ENCODE measurements at places on chromosomes 16 and 17.
A peak's percentile ranks its signal among the peaks of the same experiment; 100 is the strongest.

- no peak for DNase-seq
These were observed 31.8 kb upstream of the PRM1 start for GRCh38 chr16:11312718-11313492.

DNA sequence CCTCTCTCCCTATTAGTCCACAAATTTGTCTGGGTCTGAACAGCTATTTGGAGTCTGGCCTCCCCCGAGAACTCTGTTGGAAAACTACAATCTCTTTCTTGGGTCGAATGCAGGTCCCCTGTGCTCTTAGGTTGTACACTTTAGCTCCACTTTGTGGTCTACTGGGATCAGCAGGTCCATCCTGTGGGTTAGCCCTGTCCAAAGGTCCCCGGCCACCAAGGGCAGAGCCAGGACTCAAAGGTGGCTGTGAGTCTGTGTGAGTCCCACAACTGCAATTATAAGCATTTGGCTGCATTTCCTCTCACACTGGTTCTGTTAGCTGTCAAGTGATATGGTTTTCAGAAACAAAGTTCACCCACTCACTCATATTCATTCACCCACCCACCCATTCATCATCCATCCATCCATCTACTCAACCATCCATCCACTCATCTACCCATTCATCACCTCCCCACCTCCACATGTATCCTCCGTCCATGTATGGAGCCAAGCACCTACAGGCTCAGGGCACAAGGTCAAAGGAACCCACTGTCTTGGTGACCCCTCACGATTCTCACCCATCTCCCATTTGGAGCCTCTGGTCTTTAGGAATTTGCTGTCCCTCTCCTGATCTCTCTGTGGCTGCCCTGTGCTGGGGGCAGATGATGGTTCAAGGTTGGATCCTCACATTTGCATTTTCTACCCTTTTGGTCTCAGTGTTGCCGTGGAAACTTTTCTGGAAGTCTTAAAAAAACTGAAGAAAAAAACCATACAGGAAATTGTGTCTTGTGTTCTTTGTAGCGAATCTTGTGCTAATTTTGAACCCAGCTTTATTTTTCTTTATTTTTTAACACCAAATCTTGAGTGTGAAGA lies 45.8 kb downstream of the IRF8 start:
- no peak for DNase-seq

DNA sequence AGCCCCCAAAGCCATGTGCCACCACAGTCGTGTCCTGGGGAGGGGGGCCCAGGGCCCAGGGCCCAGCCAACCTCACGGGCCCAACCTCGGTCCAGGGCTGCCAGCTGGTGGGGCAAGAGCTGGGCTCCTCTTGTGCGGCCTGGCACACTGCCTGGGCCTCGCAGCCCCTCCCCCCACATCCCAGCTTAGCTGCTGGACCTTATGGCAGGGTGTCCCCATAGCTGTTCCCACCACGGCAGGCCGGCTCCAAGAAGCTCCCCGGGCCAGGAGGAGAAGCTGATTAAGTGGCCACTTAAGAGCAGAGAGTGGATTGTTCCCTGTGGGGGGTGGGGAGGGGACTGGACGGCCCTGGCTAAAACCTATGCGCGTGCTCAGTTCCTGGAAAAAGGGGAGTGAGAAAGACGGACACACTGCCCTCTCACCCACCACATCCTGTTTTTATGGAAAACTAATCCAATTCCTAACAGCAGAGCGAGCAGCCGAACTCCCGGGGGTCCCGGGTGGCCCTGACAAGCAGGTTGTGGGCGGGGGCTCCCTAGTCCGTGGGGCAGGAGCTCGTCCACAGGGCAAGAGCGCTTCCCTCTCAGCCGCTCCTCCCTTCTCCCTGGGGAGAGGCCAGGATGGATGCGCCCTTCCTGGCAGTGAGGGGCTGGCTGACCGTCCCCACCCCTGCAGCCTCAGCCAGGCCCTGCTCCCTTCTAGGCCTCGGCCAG lies 16.8 kb downstream of the PIEZO1 start:
- no peak for DNase-seq

DNA sequence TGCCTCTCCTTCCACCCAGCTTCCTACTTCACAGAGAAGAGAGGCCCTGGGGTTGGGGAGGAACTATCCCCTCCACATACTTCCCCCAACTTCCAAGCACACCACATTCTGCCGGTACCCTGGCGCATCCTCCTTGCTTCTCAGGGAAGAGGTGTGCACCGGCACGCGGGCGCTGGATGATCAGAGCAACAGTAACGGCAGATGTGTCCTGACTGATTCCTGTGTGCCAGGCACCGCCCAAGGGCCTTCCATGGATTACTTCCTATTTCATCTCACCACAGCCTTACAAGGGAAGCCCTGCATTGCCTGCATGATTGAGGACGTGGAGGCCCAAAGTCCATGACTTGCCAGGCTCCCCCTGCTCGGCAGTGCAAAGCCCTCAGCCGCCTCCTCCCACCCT lies 21.1 kb upstream of the MLKL start:
- DNase-seq, result no peak

- no peak for DNase-seq
These were observed 897 bp downstream of the TP53I13 start for GRCh38 chr17:29569245-29569950.

DNA sequence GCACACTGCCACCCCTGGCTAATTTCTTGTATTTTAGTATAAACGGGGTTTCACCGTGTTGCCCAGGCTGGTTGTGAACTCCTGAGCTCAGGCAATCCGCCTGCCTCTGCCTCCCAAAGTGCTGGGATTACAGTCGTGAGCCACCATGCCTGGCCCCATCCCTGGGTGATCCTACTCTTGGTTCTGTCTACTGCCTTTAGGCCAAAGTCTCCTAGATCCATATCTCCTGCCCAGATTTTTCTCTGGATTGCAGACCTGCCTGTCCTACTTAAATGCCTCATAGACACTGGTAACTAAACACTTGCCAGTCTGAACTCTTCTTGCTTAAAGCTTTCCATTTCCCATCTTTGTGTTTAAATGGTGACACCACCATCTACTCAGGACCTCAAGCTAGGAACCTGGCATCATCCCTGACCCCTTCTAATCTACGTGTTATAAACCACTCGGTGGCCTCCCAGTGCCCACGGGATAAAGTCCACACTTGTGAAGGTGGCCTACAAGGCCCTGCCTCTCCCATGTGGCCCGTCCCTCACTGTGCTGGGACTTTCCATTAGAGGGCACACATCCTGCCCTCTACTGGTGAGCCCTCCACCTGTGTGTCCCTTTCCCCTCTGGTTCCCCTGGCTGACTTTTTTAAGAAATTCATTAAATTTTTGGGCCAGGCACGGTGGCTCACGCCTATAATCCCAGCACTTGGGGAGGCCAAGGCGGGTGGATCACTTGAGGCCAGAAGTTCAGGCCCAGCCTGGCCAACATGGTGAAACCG lies 51.1 kb downstream of the USP43 start:
- DNase-seq, result no peak

DNA sequence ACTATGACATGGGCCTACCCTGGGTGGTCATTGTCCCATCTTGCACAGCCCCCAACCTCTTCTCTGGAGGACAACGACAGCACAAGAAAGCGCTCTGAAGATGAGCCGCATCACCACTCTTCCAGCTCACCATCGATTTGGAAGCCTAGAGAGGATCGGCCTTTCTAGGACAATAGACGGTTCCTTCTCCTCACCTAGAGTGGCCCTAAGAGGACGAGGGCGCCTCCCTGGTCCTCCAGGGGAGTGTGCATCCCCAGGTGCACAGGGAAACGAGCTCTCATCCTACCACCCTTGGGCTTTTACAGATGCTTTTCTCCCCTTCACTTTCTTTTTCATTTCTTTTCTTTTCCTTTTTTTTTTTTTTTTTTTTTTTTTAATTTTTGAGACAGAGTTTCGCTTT lies 20.3 kb upstream of the SLC52A1 start:
- DNase-seq, result no peak

- no peak for DNase-seq
These were observed 19.9 kb downstream of the NCBP3 start for GRCh38 chr17:3826191-3826590.

DNA sequence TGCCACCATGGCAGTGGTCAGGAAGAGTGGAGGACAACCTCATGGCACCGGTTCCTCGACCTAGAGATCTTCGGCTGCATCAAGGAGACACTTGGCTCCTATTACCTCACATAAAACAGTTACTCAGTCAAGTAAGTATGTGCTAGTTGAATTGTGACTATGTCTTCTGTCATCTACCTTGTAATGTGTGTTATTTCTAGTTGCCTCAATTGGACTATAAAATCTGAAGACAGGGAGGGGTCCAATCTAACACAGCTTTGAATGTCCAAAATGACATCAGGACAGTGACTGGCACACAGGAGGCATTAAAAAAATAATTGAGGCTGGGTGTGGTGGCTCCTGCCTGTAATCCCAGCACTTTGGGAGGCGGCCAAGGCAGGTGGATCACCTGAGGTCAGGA lies 17.2 kb downstream of the C16orf86 start:
- no peak for DNase-seq

- DNase-seq, result no peak
These were observed 6.5 kb upstream of the NGFR start for GRCh38 chr17:49488612-49489011.

DNA sequence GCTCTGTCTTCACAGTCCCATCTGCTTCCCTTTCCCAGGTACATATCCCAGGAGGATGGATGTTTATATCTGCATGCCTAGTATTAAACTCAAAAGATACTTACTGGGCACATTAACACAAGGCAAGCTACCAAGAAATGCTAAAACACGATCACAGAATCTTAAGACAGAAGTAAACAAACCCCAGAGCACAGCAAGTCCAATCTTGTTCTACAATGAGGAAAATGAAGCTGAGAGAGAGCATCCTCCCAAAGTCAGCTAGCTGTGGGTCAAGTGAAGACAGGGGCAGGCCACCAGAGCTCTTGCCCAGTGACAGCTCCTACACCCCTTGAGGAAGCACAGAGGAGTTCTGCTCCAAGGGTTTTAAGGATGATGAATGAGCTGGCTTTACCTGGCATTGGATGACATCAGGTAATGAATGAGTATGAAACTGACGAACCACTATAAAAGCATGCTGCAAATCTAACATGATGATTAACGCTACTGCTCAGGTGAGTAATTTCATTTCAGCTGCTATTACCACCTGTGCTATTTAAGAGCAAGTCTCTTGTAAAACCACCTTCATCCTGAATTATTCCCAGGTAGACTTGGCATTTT lies 20.3 kb downstream of the XPO6 start:
- DNase-seq, result no peak

DNA sequence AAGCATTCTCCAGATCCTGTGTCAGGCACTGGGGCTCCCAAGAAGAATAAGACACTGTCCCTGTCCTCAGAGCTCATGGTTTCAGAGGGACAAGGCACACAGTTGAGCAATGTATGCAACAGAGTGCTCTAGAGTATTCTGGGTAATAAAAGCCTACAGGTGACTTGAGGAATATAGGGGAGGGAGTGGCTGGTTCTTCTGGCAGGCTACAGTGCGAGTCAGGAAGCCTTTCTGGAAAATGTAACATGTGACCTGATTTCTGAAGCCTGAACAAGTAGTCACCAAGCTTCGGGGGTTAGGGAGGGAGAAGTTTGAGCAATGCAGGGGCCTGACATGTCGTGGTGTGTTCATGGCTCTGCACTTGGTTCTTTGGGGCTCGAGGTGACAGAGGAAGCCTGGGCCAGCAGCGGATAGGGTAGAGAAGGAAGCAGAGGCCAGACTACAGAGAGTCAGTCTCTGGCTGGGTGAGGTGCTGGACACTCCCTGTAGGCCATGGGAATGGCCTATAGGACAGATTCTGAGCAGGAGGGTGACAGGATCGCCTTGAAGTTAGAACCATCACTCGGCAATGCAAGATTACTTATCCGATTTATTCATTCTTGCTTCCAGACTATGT lies 16.0 kb upstream of the LRRC75A start:
- DNase-seq, result no peak

DNA sequence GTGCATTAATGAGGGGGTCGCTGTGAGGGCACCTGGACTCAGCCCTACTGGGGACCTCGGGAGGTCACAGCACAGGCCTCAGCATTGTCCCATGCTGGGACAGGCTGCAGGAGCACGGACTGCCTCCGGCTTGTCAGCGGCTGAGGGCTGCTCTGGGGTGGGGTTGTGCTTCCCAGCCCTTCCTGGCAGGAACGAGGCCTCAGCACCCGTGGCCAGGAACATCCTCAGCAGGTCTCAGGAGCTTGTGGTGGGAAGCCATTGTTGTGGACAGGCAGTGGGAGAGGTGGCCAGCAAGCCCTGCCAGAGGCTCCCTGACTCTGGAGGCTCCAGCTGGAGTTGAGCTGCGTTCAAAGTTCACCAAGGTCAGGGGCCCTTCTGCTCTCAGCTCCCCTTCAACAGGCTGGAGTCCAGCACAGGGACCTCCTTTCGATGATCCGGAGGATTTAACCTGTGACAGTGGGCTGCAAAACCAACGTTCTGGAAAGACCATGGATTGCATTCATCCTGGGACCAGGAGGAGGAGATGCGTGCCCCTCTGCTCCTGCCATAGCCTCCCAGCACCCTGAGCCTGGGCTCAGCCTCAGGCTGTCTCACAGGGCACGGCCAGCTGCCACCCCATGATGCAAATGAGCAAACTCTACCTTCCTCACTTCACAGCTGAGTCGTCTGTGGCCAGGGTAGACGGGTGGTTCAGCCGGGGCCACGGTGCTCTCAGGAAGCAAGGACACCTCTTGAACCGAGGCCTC lies 32.6 kb downstream of the FOXL1 start:
- no peak for DNase-seq

- DNase-seq, result no peak
These were observed 1.8 kb downstream of the CCL5 start for GRCh38 chr17:35878361-35878760.

DNA sequence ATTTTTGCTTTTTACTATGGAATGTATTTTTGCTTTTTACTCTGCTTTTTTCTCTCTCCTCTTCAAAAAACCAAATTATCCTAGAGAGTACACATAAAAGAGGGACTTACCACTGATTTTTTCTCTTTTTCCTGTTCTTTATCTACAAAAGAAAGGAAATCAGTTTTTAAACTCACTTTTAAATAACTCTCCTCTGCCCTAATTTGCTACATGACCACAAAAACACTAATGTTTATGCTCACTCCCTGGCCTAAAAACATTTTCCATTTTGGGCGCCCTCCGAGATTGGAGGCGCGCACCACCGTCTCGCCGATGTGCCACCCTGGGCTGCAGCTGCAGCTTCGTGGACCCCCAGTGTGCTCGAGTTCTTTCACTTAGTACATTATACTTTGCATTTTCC lies 1.1 kb downstream of the TK2 start:
- no peak for DNase-seq

GRCh38 chr16:57635266-57636097 lies 7.1 kb downstream of the ADGRG1 start:
- no peak for DNase-seq

GRCh38 chr16:4290236-4290830 lies 17.5 kb upstream of the TFAP4 start:
- DNase-seq, result no peak

GRCh38 chr17:51764387-51764971 lies 394.0 kb downstream of the CA10 start:
- DNase-seq, result peak; percentile 29

GRCh38 chr16:12314653-12315185 lies 338.2 kb downstream of the SNX29 start:
- DNase-seq, result no peak

DNA sequence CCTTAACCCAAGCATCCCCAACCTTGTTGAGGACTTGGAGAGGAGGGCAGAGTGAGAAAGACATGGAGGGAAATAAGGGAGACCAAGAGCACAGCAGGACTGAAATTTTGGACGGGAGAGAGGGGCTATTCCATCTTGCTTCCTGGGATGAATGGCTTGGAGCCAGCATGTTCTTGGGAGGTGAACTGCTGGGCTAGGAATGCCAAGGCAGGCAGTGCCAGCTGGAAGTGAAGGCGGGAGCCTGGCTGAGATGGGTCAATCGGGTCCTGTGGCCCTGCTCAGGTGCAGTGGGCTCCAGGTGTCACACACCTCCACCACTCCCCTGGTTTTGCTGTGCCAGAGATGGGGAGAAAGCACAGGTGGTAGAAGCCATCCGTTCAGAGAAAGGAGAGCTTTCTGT lies 25.5 kb downstream of the WNT9B start:
- DNase-seq, result no peak

- no peak for DNase-seq
These were observed 4.1 kb downstream of the CHD9 start for GRCh38 chr16:53058882-53059281.
